ENCODE measurements at places on chromosomes 5 and 9.

- no peak for DNase-seq
Observed at GRCh38 chr5:7671381-7671993, 179.4 kb downstream of the CFAP90 start.

- no peak for DNase-seq
Observed at GRCh38 chr5:33688066-33688465, 203.7 kb downstream of the ADAMTS12 start.

DNA sequence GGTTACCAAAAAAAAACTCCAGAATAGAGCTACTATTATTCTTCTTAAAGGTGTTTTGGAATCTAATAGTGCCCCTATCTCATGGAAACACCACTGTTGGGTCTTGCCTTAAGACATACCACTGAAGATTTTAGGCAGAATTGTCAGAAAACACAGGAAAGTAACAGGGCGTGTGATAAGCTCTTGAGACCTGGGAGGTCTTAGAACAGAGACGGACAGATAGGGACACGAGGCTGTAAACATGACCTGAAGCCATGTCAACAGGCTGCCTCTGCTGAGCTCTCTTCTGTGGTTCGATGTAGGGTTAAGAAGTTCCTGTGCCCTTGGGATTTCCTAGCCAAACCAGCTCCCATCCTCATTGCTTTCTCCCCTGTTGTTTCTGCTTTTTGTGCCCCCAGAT is 69.3 kb downstream of the CTSL start:
- no peak for DNase-seq

DNA sequence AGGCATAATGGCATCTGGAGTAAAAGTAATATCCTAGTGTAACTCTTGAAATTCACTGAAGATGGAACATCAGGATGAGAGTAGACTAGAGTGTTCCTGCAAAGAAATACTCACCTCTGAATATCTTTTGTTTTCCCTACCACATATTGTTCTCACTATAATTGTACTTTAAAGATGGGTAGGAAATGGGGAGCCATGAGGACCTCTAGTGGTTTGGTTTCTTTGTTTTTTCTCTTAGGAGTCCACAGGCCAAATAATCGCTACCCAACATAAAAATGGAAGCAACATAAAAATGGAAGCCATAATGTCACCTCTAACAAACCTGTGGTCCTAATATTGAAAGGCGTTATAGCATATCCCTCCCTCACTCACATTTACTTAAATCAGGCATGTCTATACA is 2375.8 kb downstream of the MAT2B start:
- no peak for DNase-seq

DNA sequence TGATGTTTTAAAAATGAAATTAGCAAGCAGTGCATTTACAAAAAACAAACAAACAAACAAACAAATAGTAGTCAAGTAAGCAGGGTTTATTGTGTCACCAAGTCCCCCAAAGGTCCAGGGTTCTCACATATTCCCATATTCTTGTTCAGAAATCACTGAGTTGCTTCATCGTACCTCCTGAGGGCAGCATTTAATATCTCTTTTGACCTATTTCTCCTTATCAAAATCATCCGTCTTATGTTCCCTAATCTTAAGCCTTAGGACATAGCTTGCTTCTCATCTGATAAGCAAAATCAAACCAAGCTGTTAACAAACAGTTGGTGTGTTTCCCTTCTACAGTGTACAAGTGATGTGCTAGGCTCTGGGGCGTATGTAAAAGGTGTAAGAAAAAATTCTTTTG is 109.5 kb upstream of the MAN2A1 start:
- no peak for DNase-seq

DNA sequence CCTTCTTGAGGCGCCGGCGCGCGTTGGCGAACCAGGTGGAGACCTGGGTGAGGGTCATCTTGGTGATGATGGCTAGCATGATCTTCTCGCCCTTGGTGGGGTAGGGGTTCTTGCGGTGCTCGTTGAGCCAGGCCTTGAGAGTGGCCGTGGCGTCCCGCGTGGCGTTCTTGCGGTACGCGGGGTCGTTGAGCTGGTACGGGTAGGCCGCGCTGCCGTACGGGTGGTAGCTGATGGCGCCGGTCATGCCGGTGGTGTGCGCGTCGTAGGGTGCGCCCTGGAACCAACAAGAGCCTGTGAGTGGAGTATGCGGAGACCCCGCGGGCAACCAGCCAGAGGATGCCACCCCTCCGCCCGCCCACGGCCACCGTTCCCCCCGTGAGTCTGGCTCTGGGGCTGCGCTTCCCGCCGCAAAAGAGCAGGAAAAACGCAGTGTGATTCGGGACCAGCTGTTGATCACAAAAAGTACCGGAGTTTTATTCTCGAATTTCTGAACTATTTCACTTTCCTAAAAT is 1.9 kb downstream of the IRX2 start:
- no peak for DNase-seq

DNA sequence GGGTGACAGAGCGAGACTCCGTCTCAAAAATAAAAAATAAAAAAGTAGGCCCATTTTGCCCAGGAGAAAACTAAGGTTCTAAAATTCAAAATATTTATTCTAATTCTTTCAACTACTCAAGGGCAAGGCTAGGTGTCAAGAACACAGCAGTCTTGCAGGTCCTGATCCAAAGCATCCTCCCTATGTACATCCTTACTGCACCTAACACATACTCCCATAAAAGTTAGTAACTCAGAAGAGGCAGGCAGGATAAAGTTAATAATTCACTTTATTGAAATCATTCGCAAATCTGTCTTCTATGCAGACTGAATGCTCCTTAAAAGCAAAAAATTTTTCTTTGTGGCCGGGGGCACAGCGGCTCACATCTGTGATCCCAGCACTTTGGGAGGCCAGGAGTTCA is 11.1 kb downstream of the GOLPH3 start:
- no peak for DNase-seq

- DNase-seq: no peak
Observed at GRCh38 chr5:33457126-33457525, 16.4 kb downstream of the TARS1 start.

- no peak for DNase-seq
Observed at GRCh38 chr9:71349218-71349617, 227.8 kb upstream of the TRPM3 start.

DNA sequence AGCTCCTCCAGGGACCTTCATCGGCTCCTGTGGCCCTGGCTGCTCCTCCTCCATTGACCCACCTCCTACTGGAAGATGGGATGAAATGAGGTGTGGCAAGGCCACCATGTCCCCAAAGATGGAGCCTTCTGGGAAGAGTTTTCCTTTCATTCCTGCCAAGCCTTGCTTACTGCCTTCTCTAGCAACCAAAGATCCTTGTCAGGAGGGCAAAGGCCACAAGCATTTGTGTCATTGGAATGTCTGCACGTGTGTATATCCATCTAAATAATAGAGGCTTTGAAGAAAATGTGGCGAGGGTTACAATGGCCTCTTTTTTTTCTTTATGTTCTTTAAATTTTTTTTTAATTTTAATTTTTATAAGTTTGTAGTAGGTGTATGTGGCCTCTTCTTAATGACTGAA is 313.6 kb downstream of the ARHGEF28 start:
- DNase-seq: no peak

DNA sequence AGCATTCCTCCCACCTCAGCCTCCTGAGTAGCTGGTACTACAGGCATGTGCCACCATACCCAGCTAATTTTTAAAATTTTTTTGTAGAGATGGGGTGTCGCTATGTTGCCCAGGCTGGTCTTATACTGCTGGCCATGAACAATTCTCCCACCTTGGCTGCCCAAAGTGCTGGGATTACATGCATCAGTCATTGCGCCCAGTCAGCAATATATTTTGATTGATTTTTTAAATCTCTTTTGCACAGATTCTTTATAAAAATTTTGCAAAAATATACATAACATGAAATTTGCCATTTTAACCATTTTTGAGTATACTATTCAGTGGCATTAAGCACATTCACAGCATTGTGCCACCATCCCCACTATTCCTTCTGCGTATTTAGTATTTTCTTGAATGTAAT is 94.0 kb downstream of the INVS start:
- no peak for DNase-seq

DNA sequence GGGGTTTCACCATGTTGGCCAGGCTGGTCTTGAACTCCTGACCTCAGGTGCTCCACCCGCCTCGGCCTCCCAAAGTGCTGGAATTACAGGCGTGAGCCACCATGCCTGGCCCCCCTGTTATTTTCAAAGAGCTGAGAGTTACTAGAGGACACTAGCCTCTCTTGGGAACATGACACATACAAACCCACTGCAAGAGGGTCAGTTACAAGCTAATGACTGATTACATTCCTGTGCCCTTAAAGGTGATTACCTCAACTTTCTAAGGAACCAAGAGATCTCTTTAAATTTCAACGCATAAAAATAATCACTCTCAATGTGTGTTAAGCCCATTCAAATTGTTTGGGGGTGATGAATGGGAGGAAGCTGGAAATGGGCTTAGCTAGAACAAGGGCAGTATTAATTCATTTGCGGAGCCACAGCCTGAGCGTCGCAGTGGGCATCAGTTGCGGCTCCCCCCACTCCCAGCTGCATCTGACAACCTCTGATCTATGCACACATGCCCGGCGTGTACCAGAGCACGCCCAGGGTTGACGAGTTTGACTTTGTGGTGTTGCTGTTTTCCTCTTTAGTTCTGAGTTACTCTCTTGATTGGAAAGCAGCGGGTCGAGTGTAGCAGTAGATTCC is 146.9 kb downstream of the GOLPH3 start:
- no peak for DNase-seq

GRCh38 chr9:93243112-93243511 is 59.2 kb downstream of the WNK2 start:
- no peak for DNase-seq

- DNase-seq: no peak
Observed at GRCh38 chr5:178527458-178528307, 62.5 kb downstream of the COL23A1 start.

DNA sequence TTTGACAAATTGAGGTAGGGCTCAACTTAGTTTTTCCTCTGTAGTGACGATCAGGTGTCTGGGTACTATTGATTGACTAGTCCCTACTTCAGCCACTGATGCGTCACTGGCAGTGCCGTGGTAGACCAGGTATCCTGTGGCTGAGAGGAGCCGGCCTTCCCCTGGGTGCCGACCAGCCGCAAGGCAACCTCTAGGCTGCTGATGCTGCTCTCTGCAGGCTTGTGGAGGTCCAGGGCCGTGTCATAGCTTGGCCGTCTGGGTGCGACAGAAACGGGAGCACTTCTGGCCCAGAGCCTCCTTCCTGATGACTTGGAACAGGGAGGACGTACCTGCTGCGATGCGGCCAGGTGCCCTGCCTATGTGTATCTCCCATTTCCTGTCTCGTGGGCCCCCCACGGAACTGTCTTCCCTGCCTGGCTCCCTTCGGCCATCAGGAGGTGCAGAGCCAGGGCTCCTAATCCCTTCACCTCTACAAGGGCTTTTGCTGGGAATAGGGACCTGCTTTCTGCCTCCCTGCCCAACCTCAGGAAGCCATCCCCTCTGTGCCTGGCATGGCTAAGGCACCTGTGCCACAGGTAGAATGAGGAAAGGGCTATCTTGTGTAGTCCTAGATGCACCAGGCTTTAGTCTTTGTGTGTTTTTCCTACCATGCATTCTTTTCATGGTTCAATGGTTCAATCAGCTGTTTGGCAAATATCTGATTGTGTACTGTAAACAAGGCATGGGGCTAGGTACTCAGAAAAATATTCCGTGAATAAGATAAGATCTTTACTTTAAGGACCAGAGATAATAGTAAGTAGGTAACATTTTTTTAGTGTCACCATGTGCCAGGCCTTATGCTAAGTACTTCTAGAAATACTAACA is 44.6 kb downstream of the MVB12B start:
- DNase-seq: no peak

GRCh38 chr5:125411744-125412560 is 665.5 kb upstream of the ZNF608 start:
- DNase-seq: no peak
